Nucleus accumbens (tissue), 56 donors: ENCODE measurements at places on chromosomes 4 and X.

GRCh38 chrX:14775416-14775815 lies 97.5 kb downstream of the FANCB start:
- no peak for DNase-seq

GRCh38 chr4:134544303-134544770 lies 342.7 kb upstream of the PABPC4L start:
- DNase-seq = no peak

DNA sequence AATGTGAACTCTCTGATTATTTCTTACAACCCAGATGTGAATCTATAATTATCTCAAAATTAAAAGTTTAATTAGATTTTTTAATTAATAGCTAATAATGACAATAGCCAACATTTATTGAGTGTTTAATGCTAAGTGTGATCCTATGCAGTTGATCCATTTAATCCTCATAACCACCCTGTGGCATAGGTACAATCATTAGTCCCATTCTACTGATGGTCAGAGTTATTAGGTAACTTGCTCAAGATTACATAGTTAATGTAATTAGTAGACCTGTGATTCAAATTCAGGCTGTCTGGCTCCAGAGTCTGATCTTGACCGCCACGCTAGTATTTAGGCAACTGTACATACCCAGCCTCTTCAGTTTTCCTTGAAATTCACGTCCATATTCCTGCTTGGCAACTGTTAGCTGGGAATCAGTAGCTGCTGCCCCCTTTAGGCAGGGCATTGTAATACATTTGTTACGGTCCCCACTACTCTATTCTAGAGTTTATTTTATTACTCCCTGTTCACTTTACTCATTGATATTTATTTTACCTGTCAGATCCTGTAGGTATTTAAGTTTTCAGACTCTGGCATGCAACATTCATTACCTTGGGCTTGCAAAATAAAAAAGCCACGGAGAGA lies 20.6 kb upstream of the TEC start:
- DNase-seq = no peak

- no peak for DNase-seq
These were observed 2.6 kb upstream of the SLC6A8 start for GRCh38 chrX:153685156-153685536.

GRCh38 chr4:113846433-113846832 lies 84.9 kb upstream of the CAMK2D start:
- DNase-seq = no peak

- DNase-seq = no peak
These were observed 189.2 kb downstream of the MGST2 start for GRCh38 chr4:139854668-139855403.

- DNase-seq = no peak
These were observed 252.9 kb upstream of the SMIM31 start for GRCh38 chr4:164501074-164501473.

DNA sequence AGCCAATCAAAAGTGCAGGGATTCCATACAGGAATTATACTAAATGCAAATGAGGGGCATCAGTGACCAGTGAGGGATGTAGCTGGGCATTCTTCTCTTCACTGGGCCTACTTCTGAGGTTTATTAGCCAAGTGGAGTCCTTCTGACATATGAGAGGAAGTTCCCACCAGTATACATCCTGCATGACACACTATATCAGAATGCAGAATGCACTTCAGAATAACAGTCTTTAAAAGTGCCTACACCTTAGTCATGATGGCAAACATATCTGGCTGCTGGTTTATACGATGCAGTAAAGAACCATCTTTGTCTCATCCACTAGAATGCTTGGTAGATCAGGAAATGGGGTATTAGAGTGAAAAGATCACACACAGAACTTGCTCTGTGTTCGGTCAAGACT lies 180.3 kb upstream of the PPARGC1A start:
- no peak for DNase-seq

- DNase-seq = no peak
These were observed 173.3 kb upstream of the S100G start for GRCh38 chrX:16476692-16477091.

- no peak for DNase-seq
These were observed 159.4 kb upstream of the GPC4 start for GRCh38 chrX:133574716-133575115.

GRCh38 chr4:26248647-26249046 lies 72.2 kb upstream of the RBPJ start:
- DNase-seq = no peak

GRCh38 chr4:133484287-133484686 lies 335.2 kb downstream of the PCDH10 start:
- no peak for DNase-seq

GRCh38 chr4:113955948-113956347 lies 23.5 kb downstream of the ARSJ start:
- no peak for DNase-seq
